ENCODE measurements at places on chromosomes 3 and 15.

- DNase-seq: no peak
These were observed 47.5 kb upstream of the EIF3J start for GRCh38 chr15:44489464-44489863.

GRCh38 chr15:73560501-73561117 lies 72.6 kb downstream of the NPTN start:
- DNase-seq: peak; percentile 23

GRCh38 chr3:187085021-187085666 lies 54.2 kb downstream of the RPL39L start:
- DNase-seq: no peak

DNA sequence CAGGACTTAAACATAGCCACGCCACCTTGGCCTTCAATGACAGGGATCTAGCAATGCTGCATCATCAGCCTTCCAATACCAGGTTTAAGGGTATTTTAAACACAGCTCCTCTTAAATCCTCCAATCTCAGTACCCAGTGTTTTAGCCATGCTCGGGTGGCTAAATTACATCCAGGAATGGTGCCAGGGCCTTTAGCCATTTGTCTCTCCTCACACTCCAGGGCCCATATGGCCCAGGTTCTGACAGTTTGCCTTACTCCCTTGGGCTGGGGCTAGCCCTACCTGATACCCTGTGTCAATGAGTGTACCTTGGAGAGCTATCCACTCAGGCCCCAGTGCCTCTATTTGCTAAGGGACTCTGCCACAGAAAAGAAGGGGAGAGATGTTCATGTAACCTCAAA lies 29.4 kb downstream of the ZNF589 start:
- no peak for DNase-seq

- DNase-seq: no peak
These were observed 78.2 kb downstream of the CYP19A1 start for GRCh38 chr15:51260202-51260601.
